ENCODE measurements at places on chromosomes 2 and 18.
A peak's percentile ranks its signal among the peaks of the same experiment; 100 is the strongest.

GRCh38 chr2:65062843-65063825 lies 6.9 kb downstream of the CEP68 start:
- DNase-seq, result no peak

- no peak for DNase-seq
Measured at GRCh38 chr2:83280391-83280790, 1178.7 kb downstream of the SUCLG1 start.

- DNase-seq, result no peak
Measured at GRCh38 chr2:166972418-166972817, 84.1 kb downstream of the XIRP2 start.

DNA sequence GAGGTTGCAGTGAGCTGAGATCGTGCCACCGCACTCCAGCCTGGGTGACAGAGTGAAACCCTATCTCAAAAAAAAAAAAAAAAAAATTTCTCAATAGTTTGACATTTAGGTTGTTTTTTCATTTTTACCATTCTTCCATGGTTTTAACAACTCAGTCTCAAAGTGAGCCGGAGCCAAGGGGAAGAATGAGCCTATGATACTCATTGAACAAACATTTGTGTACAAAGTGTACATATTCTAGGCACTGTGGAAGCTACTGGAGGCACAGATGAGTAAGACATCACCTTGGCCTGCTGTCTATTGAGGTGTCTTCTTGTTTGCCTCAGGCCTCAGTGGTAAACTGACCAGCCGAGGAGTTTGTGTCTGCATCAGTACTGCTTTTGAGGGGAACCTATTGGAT lies 21.9 kb downstream of the CENPO start:
- DNase-seq, result no peak

DNA sequence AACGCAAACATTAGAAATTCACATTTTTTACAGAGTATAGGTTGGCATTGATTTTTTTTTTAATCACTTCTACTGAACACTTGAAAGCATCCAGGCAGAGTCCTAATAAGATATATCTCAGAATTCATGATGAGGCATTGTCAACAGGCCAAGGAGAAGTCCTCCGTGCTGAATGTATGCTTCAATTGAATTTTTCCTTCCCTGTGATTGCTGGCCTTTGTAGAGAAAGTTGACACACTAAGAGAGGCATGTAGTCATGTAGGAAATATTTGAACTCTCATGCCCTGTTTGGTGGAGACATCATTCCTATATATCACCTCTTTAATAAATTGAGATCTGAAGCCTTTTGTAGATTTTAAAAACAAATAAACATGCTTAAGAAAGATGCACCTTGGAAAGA lies 844.9 kb downstream of the CPS1 start:
- DNase-seq, result no peak

DNA sequence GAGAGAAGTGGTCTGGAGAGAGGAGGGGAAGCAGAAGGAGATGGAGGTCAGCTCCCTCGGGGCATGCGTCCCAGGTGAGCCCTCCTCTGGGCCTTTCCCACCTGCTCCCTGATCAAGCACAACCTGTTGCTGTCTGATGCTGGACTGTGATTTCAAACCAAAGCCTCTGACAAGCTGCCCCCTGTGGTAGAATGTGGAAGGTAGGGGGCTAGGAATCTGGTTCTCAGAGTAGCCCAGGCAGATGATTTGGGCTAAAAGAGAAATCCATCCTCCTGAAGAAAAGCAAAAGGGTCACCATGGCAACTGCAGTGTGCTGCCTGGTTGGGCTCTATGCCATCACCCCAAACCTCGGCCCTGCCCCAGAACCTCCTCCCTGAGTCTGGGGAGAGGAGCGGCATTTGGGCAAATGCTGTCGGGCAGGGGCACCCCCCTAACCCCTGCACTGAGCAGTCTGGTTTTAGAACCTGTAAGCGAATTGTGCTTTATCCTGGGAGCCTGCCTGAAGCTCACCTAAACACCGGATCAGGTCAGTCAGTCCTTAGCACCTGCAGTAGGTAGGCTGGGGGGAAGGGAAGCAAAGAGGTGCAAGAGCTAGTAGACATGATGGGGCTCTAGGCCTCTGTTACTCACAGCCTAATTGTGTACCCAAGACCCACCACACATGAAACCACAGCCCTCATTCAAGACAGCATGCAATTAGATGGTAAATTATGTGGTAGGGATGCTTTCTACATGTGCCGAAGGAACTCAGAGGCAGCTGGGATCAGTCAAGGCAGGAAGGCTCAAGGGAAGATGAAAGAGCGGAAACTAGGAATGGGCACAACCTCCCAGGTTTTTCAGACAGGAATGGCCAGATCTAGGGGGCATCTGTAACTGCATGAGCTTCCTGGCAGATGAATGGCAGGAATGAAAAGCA lies 83.5 kb downstream of the DNMT3A start:
- DNase-seq, result no peak

GRCh38 chr2:237723602-237724001 lies 75.0 kb upstream of the RBM44 start:
- DNase-seq, result peak; percentile 43

DNA sequence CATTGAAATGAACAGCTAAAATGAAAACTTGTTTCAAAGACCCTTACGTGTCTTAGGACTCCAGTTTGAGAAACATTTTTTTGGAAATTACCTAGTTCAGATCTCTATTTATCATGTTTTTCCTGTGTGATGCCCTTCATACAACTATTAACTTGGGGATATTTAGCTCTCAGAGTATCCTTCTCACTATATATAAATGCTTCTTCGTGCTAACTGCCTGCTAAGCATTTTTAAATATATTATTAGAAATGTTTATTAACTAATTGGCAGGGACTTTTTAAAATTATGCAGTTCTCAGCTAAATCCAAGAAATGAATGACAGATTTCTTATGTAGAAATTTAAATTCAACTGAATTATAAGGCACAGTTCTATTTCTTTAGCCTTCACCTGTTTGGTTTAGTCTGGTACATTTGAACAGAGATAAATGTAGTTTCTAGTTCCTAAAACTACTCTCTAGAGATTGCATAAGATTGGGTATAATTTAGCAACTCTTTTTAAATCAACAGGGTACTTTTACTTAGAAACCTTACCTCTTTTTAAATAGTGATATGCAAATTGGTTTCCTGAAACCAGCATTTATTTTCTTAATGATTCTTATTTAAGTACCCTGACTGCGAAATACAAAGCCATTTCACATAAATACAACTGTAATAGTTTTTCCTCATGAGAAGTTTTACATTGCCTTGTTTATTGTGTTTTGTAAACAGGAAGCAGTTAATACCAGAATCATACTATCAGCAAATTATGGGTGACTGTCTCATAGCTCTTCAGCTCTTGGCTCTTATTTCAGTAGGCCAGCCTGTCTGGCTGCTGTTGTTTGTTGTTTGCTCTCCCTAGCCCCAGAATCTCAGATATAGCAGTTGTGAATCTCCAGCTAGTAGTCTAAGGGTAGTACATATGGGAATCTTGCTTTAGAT lies 140.7 kb downstream of the PTRHD1 start:
- no peak for DNase-seq

DNA sequence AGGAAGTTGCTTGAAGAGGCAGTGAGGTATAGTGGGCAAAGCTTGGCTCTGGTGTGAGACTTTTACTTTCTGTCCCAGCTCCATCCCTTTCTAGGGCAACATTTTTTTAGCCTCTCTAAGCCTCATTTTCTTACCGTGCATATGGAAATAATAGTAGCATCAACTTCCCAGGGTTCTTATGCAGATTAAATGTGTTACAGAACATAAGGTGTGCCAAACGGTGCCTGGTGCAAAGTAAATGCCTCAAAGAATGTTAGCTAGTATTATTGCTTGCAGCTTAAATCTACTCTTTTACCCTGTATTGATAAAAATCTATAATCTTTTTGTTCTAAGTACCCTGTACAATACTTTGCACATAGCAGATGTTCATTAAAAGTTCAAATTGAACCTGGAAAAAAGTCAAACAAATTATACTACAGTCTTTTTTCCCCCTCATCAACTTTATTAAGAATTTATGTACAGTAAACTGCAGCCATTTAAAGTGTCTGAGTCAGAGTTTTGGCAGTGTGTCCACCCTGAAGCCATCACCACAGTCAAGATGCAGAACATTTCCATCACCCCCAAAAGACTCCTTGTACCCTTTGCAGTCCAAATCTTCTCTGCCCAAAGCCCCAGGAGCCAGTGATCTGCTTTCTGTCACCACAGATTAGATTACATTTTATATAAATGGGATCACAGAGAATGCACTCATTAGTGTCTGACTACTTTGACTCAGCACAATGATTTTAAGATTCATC lies 10.6 kb downstream of the MAPRE2 start:
- DNase-seq, result no peak

DNA sequence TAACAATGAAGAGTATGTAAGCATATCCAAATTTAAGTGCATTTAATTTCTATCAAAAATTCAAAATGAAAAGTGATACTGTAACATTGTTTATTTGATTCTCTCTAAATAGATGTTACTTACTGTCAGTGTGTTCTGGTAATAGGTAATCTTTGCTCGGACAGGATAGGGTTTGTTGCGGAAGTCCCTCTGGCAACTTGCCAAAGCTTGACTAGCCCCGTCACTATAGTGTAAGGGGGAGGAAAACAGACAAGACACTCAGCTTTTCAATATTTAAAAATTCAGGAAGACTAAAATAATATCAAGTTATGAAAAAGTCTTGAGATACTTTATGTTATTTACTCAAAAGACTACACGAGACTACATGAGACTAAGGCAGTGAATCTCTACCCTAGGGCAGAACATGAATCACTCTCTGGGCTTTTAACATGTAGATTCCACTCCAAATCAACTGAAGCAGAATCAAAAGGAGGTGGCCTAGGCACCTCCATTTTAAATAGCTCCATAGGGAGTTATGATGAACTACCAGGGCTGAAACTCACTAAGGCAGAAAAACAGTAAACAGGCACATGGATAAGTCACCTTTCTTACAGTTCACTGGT lies 5.9 kb downstream of the LMAN1 start:
- DNase-seq, result no peak

- no peak for DNase-seq
Measured at GRCh38 chr2:29509878-29510277, 394.7 kb downstream of the CLIP4 start.

- DNase-seq, result no peak
Measured at GRCh38 chr2:22957446-22957845, 427.5 kb upstream of the KLHL29 start.

DNA sequence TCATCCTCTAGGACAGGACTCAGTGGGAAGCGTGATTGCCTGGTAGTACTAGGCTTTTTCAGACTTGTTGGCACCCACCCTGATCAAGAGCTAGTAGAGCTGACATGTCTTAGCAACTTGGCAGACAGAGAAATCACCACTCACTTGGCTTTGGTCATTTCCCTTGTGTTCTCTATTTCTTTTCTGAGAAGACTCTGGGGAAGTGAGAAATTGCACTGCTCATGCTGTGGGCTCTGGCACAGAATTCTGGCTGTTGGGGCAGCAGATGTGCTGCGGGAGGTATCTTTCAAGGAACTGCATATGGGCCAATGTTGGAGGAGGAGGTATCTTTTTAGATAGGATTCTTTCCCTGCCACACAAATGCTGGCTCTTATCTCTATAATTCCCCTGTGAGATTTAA lies 529.1 kb upstream of the MEX3C start:
- no peak for DNase-seq

DNA sequence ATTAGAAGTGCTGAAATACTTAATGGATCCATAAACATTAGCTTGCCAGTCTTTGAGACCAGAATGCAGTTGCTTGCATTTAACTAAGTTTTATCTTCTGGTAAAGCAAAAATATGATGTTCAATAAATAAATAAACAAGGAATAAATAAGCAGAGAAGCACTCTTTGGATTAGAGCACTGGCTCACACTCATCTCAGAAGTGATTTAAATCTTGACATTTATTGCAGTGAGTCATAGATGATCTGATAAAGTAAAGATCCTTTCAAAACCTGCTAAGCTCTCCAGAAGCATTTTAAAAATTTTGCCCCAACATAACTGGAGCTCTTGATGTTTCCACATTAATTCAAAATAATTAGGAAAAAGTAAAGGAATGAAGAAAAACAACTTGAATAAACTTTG lies 66.8 kb downstream of the KYNU start:
- DNase-seq, result no peak

- DNase-seq, result no peak
Measured at GRCh38 chr18:63259567-63260379, 59.8 kb downstream of the BCL2 start.

DNA sequence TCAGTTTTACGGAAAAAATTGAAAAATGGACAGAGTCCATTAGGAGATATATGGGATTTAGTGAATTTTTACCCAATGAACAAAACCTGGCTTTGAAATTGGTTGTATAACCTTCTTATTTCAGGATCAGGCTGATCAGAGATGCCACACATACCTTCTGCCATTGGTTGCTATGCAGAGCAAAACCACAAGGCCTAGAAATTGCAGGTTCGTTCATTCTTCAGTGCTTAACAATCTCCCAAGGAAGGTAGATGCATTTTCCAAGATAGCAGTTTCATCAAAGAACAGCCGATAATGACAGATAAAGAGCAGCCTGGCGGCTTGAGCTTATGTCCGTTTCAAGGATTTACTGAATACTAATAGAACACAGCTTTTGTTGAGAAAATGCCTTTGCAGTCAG lies 868.8 kb downstream of the EPHA4 start:
- no peak for DNase-seq

- DNase-seq, result no peak
Measured at GRCh38 chr2:9001229-9001628, 2.3 kb downstream of the MBOAT2 start.

DNA sequence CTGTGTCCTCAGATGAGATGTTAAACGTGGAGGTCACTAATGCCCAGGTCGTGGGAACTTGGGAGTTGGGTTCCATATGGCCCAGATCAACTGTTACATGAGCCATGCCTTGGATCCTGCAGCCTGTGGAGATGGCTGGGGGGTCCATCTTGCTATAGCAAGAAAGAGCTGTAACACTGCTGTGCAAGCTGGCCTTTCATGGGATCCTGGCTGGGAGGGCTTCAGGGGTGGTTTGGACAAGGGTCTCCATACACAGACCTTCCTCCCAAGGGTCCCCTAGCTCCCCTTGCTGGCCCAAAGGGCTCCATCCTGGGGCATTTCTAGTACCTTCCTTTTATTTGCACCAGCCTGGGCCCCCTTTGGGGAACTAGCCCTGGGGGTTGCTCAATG lies 337.7 kb downstream of the DYSF start:
- no peak for DNase-seq

- no peak for DNase-seq
Measured at GRCh38 chr2:46837112-46837454, 78.5 kb downstream of the MCFD2 start.

DNA sequence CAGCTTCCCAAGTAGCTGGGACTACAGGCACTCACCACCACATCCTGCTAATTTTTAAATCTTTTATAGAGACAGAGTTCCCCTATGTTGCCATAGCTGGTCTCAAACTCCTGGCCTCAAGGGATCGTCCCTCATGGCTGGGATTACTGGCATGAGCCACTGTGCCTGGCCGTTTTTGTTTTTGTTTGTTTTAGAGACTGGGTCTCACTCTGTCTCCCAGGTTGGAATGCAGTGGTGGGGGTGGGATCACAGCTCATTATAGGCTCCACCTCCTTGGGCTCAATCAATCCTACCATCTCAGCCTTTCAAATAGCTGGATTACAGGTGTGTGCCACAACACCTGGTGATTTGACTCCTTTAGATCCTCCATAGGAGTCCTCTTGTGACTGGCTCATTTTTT lies 19.5 kb upstream of the ZDBF2 start:
- DNase-seq, result no peak
